ENCODE measurements at places on chromosomes 2 and 18.

- H3K36me3 ChIP-seq, result no peaks in the 10 kb centered on the region
- no peaks in the 10 kb centered on the region for H3K4me1 ChIP-seq
- no peak for DNase-seq
- H3K27me3 ChIP-seq, result no peaks in the 10 kb centered on the region
- no peak overlapping the region for H3K27ac ChIP-seq
- no peak overlapping the region for H3K4me3 ChIP-seq
These were observed 28.4 kb upstream of the NABP1 start for GRCh38 chr2:191649519-191649918.

DNA sequence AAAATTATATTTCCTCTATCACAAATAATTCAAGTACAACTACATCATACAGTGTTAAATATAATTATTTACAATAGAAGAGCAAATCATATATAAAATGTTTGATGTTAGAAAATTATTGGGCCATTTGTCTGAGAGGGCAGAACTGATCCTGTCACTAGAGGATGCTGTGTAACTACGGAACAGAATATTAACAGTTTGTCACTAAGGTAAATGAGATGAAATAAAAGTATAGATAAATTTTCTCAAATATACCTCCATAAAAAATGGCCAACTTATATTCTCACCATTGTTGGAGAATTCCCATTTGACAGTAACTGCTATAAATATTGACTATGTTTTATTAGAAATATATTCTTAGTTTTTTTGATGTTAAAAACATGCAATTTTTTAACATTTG, 1067.4 kb upstream of the DDX18 start:
- H3K27me3 ChIP-seq, result no peaks in the 10 kb centered on the region
- H3K36me3 ChIP-seq, result no peaks in the 10 kb centered on the region
- no peak overlapping the region for H3K27ac ChIP-seq
- no peaks in the 10 kb centered on the region for H3K4me1 ChIP-seq
- no peak for DNase-seq

DNA sequence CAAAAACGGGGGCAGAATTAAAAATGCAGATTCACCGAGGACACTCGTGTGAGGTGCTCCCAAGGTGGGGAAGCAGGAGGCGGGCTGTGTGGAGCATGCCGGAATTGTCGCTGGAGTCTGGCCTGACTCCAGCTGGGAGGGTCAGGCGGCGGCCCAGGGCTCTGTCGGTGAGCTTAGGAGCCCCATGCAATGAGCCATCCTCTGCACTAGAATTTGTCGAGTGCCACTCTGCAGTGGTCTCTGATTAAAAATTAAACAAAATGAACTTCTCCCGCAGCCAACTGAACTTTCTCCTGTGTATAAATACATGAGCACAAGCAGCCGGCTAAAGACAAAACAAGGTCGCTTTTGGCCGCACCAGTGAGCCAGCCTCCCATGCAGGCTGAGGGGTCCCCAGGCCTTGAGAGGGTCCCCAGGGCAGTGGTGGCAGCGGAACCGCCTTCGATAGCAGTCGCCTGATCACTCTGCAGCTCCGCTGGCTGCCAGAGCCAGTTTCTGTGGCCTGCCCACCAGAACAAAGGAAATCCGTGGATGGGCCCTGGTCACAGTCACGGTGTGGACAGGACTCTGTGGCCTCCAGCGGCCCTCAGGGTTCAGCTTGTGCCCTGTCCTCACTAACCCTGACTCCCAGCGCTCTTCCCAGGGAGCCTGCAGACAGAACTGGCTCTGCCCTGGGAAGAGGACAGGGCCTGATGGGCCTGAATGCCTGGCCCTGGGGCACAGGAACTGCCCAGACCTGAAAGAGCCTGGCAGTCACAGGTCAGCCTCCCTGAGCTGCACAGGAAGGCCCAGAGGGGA, 201.3 kb downstream of the EIPR1 start:
- no peak overlapping the region for H3K4me3 ChIP-seq
- no peak overlapping the region for H3K27ac ChIP-seq
- no peaks in the 10 kb centered on the region for H3K4me1 ChIP-seq

GRCh38 chr2:98739020-98739419, 8.1 kb upstream of the MGAT4A start:
- no peak overlapping the region for H3K27ac ChIP-seq
- no peak overlapping the region for H3K4me3 ChIP-seq
- no peaks in the 10 kb centered on the region for H3K27me3 ChIP-seq
- H3K4me1 ChIP-seq, result peaks cover 17% of the 10 kb centered on the region

Data from left ventricle myocardium inferior (tissue), 1 donor.